ENCODE measurements at places on chromosomes 7 and 10. TPM values are rescaled to one million over a fixed set of nuclear protein-coding genes. Genes with fewer than 3 reads are reported as not detected.
A peak's percentile ranks its signal among the peaks of the same experiment; 100 is the strongest.

Gene CRYGN
- not detected for total RNA-seq

Gene ITGA8
- 0.23 TPM for total RNA-seq

Gene ADGRA1
- total RNA-seq = not detected

Gene HSPA12A
- total RNA-seq = 0.68 TPM

Gene AS3MT
- total RNA-seq = 2.0 TPM

Gene EBF3
- total RNA-seq = 6.5 TPM

Gene GHRHR
- not detected for total RNA-seq

Gene ZNF488
- under 0.01 TPM for total RNA-seq

Gene ARPC1B
- total RNA-seq = 901 TPM

Gene DLD
- 53.8 TPM for total RNA-seq

Gene MBL2
- not detected for total RNA-seq

Gene MUC12
- not detected for total RNA-seq

Gene FFAR4
- not detected for total RNA-seq

Gene BLNK
- total RNA-seq = not detected

- DNase-seq = no peak
These were observed 27.7 kb downstream of the CUBN start for GRCh38 chr10:17101910-17102266.

GRCh38 chr10:26781797-26782196, 79.0 kb downstream of the ABI1 start:
- no peak for DNase-seq

- no peak for DNase-seq
These were observed 62.9 kb upstream of the VKORC1L1 start for GRCh38 chr7:65809982-65810288.

- DNase-seq = peak; percentile 94
These were observed 57.0 kb downstream of the YKT6 start for GRCh38 chr7:44257618-44258422.

DNA sequence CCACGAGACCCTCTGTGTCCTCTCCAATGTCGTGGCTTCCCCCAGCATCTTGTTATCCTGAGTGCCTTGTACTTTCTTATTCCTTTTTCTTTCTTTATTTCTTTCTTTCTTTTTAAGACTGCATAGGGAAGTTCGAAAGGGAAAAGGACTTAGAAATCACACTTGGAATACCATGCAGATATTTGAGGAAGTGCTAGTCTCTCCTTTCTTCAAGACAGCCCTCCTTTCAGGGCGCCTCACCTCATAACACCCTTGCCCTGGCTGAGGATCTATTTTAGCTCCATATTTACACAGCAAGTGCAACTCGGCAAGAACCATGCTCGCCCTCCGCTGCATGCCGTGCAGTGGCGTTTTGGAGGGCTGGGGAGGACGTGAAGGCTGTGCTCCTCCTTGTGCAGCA, 232.3 kb upstream of the GLI3 start:
- DNase-seq = no peak

DNA sequence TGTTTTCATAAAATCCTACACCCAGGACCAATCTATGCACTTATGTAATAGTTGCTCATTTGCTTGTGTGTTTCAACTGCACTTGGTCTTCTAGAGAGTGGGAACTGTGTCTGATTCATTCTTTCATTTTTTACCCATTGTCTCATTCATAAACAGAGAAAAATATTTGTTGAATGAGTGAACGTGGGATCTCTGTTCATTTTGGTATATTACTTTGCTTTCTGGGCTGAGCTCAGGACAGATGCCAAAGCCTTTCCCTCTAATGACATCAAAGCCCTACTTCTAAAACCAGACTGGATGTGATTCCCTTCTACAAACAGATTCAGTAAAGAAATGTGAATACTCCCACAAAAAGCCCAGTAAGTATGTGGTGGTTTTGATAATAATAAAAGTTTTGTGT, 145.2 kb downstream of the ST7 start:
- DNase-seq = peak; percentile 16

- no peak for DNase-seq
These were observed 483.0 kb downstream of the MAGI2 start for GRCh38 chr7:78970440-78970916.

DNA sequence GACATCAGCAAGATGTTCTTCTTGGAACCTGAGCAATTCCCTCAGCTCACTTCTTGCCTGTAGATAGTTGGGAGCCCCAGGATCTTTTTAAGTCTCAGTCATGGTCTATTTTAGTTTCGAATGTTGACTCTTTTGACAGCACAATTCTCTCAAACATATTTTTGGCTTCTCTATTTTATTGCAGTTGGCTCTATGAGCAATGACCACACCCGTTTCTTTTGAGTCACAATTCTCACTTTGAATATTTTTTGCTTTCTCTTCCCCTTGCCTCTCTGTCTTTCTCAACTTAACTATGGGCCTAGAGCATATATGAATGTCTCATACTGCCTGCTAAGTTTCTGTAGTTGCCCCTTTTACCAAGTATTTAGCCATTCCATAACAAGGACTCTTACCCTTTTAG, 222.8 kb downstream of the PTN start:
- no peak for DNase-seq

- no peak for DNase-seq
These were observed 9.2 kb downstream of the NEBL start for GRCh38 chr10:20887706-20888555.

GRCh38 chr7:17506095-17506494, 207.6 kb downstream of the AHR start:
- DNase-seq = no peak

DNA sequence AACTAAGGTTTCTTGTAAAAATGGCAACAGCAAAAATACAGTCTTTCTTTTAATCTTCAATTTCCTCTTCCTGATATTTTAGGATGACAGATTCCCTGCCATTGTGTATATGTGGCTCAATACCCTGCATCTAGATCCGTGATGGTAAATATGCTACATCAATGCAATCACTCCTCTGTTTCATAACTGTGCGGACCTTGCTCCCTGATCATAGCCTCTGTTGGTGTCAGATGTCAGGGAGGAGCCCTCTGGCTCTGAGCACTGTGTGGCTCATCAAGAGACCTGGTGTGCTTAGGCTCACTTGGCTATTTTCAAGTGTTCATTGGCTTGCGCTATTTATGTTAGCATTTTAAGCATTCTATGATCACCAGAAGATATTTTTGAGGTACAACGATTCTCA, 33.0 kb upstream of the AGR3 start:
- DNase-seq = no peak

DNA sequence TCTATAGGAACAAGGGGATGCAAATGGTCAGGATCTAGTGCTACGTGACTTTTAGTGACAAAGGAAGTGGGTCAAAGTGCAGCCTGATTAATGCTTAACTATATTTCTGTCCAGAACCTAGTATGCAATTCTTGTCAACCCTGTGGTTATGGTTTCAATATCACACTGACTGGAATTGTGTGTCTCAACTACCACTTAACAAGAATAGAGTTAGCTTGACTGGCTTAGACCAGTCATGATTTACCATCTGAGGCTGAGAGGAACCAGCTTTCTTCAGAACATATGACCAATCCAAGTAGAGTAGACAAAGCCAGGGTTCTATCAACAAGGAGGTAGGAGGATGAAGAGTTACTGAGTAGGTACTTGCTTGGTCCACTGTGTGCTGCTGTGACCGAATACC, 54.4 kb downstream of the MYPN start:
- DNase-seq = no peak

GRCh38 chr7:150986099-150986512, 4.7 kb upstream of the NOS3 start:
- peak; percentile 76 for DNase-seq

DNA sequence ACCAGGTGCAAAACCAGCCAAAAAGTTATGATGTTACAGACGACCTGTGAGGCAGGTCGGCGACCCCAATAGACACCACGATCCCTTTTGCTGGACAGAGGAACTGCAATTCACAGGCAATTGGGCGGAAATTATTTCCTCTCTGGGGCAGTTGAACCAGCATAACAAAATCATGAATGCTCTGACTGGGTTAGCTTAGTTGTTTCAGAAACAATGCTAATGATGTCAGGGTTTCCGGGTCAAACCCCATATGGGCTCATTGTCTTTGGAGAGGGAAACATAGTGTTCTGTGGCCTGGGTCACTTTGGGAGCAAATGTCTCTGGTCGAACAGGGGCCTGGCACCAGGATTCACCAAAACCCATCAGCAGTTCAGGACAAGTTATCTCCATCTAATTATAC, 669.1 kb upstream of the NRP1 start:
- DNase-seq = peak; percentile 67

DNA sequence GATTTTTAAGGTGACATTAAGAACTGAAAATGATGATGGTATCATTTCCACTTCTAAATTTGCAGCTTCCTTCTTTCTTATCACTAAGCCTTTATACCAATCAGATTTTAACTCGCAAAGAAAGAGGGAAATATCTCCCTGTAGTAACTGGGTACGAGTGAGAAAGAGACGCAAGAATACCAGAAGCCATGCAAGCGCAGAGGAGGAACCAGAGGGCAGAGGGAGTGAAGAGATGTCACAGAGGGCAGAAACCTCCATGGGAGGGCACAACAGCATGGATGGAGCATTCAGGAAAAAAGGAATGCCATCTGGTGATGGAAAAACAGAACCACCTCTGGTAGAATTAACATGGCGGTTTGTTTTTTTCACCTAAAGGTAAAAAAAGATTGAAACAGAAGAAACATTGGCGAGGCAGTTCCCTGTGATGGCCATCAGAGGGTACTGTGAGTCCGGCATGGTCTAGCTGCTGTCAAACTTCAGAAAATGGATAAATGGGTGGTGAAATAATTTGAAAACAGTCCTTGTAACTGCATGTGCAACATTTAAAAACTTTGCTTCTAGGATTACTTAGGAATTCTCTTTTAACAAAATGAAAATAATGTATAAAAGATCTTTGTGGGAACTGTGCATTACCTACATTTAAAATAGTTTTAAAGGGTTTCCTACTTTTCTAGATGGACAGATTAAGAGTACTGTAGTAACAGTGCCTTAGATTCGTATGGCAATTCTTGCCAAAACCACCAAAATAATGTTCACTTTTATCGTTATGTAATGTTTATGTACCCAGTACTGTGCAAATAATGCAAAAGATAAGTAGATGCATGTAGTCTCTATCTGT, 91.8 kb downstream of the ARHGAP12 start:
- peak; percentile 64 for DNase-seq

DNA sequence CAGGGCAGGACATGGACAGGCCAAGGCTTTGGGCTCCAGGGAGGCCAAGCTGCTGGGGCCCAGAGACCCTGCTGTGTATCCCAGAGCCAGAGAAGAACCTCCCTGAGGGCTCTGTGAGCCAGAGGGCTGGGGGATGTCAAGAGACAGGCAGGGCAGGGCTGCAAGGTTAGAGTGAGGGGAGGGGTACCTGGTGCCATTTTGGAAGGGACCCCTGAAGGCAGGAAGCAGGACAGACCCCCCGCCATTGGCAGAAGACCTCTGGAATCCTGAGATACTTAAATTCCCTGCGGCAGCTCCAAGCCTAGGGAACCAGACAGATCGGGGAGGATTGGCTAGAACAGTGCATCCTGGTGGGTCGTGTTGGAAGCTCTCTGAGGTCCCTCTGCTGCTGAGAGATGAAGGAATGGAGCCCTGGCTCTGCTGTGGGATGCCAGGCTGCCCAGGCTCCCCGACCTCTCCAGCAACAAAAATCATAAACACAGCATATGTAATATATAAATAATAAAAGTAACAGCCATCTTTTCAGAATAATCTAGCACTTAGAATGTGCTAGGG, 75.0 kb downstream of the LHPP start:
- DNase-seq = no peak

DNA sequence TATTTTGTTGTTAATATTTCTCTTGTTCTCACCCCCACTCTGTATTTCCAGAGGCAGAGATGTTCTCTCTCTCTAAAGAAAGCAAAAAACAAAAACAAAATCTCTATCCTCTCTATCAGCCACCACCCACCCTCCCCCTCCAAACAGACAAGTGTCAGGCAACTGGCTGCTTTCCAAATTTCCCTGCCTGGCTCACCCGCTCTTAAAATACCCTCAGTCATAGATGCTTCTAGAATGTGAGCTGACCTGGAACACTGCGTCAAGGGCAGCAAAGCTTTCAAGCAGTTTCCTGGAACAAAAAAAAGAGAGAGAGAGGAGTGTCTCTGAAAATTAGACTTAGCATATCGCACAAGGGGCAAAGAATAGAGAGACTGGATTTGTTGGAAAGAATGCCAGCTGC, 341.0 kb upstream of the ZMIZ1 start:
- DNase-seq = no peak

DNA sequence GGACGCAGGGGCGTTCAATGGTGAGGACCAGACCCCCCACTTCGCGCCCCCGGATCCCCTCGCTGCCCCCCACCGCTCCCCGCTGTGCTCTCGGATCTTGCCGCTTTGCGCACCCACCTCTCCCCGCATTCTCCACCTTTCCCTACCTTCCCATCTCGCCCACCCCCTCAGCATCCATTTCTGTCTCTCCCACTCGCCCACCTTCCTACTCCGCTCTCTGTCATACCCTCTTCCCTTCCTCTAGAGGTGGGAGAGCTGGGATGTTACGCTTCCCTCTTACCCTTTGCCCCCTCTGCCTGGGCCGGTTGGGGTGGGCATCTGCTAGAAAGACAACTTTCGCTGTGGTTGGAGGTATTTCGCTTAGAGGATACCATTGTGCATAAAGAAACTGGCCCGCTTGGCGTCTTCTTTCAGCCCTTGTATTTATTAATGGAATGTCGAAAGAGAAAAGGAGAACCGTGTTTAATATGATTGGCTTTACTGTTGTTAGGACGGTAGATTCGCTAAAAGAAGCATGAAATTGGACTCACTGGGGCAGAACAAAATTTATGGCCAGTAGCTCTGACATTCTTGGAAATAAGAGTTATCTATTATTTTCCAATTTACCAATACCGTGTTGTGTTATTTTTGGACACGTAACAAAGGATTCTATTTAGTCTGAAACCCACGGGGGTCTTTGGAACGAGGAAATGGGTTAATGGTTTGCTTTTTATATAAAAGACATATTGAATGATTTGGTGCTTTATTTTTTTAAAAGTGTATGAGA, 873 bp downstream of the PRKAR2B start:
- DNase-seq = peak; percentile 40

DNA sequence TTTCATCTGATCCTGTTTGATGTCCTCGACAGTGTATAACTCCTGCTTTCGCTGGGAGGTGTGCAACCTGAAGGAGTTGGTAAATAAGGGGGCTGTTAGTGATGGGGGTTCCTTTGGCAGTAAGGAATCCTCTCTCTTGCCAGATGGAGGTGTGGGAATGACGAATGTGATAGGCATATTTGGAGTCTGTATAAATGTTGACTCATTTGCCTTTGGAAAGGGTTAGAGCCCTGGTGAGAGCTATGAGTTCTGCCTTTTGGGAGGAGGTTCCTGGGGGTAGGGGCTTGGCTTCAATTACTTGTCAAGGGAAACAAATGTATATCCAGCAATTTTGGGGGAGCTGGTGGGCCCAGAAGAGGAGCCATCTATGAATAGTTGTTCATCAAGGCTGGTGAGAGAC, 11.4 kb upstream of the CHST3 start:
- no peak for DNase-seq

DNA sequence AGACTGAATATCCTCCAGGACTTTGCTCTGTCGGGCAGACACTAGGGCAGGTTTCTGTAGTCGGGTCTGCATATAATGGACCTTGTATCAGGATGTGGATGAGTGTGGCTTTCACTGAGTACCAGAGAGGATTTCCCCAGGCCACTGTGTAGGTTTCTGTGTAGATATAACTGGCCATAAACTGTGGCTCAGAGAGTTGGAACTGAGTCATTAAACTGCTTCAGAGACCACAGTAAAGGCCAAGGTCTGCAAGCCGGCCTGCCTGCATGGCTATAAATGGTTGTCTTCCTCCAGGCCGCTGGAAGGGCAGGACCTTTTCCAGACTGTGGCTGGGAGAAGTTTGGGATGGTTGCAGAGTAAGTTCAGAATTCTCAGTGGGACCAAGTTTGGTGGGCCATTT, 16.9 kb downstream of the ZNF92 start:
- no peak for DNase-seq
